ENCODE measurements at places on chromosomes 12 and 14. TPM values are rescaled to one million over a fixed set of nuclear protein-coding genes. Genes with fewer than 3 reads are reported as not detected.
A peak's percentile ranks its signal among the peaks of the same experiment; 100 is the strongest.

CAPZA3 gene
- total RNA-seq = not detected

DEPDC4 gene
- total RNA-seq = 2.4 TPM

GPR84 gene
- not detected for total RNA-seq

INSM2 gene
- not detected for total RNA-seq

DNA sequence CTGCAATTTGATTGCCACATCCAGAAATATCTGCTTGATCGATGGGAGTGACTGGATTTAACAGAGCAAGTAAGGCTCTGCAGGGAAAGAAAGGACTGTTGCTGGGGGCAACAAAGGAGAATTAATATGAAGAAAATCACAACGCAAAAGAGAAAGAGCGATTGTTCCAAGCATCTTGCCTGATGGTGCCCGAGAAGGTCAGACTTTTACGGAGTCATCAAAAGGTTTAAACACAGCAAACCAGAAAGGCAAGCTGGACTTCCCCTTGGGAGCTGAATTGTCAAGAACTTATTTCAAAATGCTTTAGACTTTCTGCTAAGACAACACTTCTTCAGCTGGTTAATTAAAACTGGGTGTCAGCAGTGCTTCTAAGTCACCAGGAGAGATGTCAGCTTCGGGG, 791.5 kb downstream of the MED13L start:
- no peak for DNase-seq

DNA sequence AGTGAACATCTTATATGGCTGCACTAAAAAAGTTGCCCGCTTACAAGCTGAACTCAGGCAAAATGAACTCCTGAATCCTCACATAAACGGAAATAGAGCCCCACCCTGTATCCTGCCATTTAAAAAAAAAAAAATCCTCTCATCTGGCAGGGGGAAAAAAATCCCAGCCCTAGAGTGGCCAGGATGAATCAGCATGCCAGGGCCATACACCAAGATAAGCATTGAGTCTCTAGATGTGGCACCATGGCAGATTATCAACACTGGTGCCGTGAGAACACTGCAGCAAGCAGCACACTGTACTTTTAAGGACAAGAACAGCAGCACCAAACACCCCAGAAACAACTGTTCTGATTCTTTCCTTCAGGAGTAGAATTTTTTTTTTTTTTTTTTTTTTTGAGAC, 65.5 kb downstream of the RASSF3 start:
- peak; percentile 91 for DNase-seq

- DNase-seq = no peak
Observed at GRCh38 chr12:66800046-66800445, 121.2 kb upstream of the GRIP1 start.

- no peak for DNase-seq
Observed at GRCh38 chr12:9782547-9783382, 22.1 kb upstream of the CD69 start.

- DNase-seq = no peak
Observed at GRCh38 chr12:96049101-96049500, 13.7 kb upstream of the LTA4H start.

GRCh38 chr12:123807670-123808069, 45.6 kb downstream of the DNAH10 start:
- no peak for DNase-seq

- no peak for DNase-seq
Observed at GRCh38 chr12:131445184-131445774, 265.6 kb upstream of the SFSWAP start.

DNA sequence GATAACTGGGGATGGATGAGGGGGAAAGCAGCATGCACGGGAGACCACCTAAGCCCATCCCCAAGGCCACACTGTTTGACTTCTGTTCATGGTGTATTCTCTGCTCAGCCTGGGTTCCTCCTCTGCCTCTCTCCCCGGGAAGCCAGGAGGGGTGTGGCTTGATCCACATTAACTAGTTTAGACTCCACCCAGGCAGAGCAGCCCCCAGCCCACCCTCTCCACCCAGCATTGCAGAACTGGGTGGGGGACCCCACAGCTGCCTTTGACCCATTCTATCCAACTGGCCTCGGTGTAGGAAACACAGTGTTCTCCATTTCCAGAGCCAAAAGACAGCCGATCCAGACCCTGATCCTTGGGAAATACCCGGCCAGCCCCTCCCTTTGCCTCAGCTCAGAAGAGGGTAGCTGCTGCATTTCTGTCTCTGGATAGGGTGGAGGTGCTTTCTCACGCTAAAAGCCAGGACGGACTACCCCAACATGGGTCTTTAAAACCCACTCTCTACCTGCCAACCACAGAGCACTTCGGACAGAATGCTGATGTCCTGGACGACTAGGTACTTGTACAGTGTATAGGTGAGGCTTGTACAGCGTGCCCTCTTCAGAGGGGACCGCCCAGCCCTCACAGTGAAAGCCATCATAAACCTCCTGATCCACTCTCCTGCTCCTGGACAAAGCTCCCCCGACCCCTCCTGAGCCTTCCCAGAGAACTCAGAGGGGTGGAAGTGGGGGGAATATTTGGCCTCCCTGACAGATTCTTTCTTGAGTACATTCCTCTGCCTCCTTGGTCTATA, 9.4 kb downstream of the SPRYD3 start:
- DNase-seq = no peak

DNA sequence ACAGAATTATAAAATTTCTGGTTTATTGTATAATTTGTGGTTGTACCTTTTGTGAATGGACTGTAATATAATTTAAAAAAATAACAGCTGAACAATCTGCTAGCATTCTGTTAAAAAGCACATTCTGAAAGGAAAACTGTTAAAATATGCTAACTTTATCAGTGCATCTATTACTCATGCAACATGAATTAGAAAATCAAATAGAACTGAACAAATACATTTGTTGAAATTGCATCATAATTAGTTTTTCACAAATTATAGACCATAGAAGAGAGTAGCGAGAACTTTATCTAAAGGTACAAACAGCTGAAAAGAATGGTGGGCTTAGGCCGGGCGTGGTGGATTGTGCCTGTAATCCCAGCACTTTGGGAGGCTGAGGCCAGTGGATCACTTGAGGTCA, 33.0 kb downstream of the PTPN21 start:
- no peak for DNase-seq

DNA sequence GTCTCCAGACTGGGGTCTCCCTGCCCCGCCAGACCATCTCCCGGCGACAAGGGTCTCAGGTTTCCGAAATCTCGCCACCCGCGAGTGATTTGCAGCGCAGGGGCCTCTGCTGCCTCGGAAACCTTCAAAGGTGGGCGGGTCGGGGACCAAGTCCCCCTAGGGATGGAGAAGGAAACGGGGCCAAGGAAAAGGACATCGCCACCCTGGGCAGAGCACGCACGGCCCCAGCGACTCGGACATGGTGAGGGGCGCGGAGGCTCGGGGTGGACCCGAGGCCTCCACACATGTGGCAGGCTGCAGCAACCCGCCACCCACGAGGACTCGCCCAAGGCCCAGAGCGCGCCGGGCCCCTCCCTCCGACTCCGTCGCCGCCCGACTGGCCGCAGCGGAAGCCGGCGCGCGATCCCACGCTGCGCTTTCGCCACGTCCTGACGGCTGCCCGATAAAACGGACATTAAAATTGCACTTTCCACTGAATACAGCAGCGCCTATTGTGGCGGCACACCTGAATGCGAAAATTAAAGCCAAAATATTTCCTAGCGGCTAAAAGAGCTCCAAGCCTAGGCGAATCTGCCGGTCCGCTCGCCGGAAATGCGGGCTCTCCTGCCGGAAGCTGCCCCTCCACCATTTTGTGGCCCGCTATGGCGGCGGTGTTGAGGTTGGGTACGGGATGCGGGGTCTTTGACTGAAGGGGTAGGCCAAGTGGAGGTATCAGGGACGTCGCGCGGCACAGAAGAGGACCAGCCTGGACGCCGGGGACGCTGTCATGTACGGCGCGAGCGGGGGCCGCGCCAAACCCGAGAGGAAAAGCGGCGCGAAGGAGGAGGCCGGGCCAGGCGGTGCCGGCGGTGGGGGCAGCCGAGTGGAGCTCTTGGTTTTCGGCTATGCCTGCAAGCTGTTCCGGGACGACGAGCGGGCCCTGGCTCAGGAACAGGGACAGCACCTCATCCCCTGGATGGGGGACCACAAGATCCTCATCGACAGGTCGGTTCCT, at the start of gene SFSWAP:
TSS of gene SFSWAP (plus strand) at position 627 of the 994 bp plus-strand sequence. CDS start at position 767, 140 bp downstream.
- DNase-seq = peak; percentile 83

DNA sequence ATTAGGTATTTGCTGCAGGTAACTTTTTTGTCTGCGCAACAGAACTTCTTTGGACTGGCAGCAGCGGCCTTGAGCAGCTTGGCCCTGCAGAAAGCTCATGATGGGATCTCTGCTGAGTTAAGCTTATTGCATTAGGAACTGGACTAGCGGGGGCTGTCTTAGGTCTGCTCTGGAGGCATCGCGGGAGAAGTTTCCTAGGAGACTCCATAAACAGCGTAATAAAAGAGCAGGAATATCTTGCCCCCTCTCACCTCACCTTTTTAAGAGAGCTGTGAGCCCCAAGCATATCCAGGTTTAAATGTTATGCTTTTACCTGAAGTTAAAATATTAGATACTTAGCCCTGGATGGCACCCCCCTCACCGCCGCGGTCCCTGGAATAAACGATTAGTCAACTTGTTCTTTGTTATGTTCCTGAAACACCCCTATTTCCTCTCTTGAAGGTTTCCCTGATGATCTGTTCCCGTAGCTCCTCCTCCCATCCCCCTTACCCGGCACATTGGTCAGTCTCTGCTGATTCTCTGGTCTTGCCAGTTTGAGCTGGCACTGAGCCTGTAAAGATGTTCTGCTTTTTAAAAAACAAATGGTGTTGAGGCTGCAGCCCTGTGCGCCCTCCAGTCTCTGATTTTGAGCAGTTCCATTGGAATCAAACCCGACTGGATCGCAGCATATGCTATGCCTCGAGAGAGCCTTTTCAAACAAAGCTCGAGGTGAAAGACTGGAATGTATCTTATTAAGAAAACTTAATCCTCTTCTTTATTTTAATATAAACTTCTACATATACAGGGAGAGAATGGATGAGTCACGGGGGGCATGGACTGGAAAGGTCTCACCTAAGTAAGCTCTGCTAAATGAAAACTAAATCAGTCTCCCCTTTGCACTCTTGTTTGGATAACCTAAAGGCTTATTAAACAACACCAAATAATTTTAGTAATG, 1.9 kb downstream of the MLXIP start:
- DNase-seq = peak; percentile 85

Data from Daoy (cell line).